Stimulated activated CD4-positive, alpha-beta T cell treated with anti-CD3 and anti-CD28 coated beads, Interleukin-2, amount 100 ng/mL, for 48 hours (primary cell): ENCODE measurements at places on chromosomes 5 and 9.

DNA sequence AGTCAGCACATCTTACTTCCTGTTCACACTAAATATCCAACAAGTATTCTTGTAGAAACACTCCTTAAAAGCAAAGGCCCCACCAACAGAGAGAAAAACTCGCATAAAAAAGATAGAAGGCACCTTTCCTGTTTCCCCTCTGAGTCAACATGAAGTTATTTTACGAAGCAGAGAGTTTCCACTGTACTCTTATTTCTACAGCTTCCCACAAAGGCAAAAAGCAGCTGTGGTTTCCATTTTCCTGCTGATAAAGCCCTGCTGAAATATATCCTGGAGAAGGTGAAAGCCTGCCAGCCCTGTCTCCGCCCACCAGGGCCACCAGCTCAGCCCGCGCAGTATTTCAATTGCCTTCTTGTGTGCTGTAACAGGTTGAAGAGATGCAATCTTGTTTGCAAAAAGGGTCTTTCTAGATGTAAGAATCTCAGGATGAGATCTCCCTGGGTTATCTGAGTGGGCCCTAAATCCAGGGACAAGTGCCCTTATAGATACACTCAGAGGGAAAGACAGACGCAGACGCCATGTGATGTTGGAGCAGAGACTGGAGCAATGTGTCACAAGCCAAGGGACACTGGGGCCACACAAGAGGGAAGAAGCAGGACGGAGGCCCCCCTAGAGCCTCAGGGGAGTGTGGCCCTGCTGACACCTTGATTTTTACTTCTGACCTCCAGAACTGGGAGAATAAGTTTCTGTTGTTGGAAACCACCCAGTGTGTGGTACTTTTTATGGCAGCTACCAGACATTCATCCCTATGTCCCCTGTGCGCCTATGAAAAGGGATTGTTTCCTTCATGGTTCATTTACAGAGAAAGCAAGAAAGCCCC lies 19.9 kb downstream of the SEMA4D start:
- no peak for DNase-seq

DNA sequence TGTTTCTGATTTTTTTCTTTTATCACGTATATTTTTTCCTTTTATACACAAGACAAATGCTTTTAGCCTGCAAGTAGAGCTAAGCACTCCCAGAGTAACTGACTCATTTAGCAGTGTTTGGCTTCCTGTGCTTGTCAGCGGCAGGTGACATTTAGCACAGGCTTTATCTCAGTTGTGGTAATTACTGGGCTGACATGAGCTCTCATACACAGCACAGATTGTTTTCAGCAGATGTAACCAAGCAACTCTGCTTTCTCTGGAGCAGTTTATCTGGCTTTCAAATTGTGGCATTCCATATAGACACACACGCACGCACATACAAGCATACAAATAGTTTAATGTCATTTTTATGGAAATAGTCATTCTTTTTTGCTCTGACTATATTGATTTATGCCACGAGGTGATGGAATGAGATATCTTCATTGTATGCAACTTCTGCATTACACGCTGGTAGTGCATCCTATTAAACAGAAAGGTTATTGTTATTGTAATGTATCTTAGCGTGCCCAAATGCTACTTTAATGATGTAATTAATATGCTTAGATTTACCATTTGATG lies 379.0 kb upstream of the GRAMD2B start:
- no peak for DNase-seq

GRCh38 chr5:8953016-8953415 lies 592.9 kb downstream of the SEMA5A start:
- no peak for DNase-seq

DNA sequence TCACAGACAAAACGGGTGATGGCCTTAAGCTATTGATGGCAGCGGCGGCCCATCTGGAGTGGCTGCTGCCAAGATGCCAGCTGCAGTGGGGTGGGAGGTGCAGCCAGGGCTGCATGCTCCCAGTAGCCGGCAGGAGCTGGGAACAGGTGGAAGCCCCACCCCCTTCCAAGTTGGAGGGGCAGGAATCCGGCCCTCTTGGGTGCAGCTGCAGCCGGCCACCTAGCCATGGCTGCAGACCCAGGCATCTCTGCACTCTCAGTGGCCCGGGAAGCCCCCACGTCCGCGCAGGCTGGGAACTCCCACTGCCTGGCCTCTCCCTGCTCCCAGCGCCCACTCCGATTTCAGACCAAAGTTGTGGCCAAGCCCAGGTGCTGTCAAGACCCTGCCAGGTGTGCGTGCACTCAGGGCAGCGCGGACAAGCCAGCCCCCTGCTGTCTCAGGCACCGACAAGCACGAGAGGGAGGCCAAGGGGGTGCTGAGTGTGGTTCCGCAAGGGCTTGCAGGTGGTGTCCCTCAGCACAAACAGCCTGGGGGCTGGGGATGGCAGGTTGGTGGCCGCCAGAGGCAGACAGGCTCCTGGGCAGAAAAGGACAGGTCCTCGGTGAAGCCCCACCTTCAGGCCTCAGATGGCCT lies 115.1 kb upstream of the TSLP start:
- no peak for DNase-seq

DNA sequence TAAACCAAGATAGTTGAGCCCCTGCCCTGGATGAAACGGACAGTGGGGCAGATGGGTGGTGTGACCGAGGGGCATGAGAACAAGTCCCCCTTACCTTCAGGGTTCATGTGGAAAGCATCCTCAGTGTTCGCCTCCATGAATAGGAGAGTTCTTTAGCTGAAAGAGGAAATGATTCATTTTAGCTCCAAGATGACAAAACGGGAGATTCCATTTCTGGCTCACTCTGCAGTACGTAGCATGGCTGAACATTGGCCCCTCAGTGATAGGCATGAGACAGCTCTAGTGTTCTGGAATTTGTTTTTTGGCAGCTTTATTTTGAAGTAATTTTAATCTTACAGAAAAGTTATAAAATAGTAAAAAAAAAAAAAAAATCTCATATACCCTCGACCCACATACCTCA lies 70.2 kb upstream of the AGXT2 start:
- DNase-seq: no peak

DNA sequence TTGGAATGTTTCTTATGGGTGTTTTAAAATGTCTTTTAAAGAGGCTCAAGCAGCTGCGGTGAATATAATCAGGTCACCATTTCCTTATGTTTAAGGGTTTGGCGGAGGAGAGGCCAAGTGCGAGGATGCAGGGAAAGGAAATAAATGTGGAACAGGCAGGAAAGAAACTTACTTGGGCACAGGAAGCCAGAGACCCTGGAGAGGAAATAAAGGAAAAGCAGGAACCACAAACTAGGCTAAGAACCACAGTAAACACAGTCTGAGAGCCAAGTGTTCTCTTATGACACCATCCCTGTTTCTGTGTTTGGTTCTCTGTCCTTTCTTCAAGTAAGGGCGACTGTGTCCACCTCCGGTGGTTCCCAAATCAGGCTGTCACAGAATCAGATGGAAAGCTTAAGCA lies 166.5 kb downstream of the C9orf152 start:
- no peak for DNase-seq

DNA sequence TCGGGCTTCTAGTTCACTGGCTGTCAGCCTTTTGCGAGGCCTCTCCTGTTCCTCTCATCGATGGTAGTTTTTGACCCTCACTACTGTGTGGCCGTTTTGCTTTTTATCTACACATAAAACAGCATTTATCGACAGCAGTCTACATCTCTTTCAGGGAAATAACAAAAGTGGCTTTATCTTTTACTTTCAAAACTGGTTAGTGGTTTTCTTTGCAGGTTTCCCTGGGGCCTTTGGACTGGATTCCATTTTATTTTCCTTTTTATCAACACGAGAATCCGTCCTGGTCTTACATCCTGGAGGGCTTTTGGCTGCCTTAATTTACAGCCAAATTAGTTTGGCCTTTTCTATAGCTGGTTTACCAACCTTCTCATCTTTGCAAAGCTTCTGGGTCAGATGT lies 793 bp upstream of the PKD2L2 start:
- no peak for DNase-seq

GRCh38 chr5:109253262-109253661 lies 156.5 kb downstream of the PJA2 start:
- DNase-seq: no peak

- DNase-seq: no peak
Observed at GRCh38 chr5:140713562-140714094, 13.4 kb downstream of the ZMAT2 start.

GRCh38 chr5:16791036-16791705 lies 144.9 kb downstream of the MYO10 start:
- DNase-seq: peak; percentile 21

GRCh38 chr9:69578026-69578425 lies 94.1 kb downstream of the APBA1 start:
- DNase-seq: no peak

GRCh38 chr9:79621916-79622575 lies 50.3 kb downstream of the TLE4 start:
- DNase-seq: no peak

- DNase-seq: no peak
Observed at GRCh38 chr9:74496406-74496805, 729 bp upstream of the RORB start.

DNA sequence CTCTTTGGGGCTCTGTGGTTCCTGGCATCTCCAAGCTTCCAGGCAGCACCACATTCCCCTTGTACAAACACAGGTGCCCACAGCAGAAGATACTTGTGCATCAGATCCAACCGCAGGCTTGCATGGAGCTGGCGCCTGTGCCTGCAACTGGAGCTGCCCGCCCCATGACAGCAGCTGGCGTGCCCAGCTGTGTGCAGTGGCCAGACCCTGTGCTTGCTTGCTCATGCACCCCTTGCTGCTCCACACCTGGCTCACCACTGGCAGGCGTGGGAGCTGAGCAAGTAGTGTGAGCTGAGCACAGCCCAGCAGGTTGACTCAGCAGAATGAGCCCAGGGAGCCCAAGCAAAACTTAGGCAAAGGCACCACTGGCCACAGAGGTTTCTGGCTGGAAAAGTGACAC lies 84.4 kb upstream of the STARD4 start:
- DNase-seq: no peak

GRCh38 chr9:131950487-131950886 lies 129.2 kb downstream of the MED27 start:
- DNase-seq: no peak

- no peak for DNase-seq
Observed at GRCh38 chr9:112380102-112380824, at the start of gene HSDL2. Gene HSDL2, plus strand, starts transcription at chr9:112380108. Its CDS starts 56 bp downstream, at chr9:112380164.

DNA sequence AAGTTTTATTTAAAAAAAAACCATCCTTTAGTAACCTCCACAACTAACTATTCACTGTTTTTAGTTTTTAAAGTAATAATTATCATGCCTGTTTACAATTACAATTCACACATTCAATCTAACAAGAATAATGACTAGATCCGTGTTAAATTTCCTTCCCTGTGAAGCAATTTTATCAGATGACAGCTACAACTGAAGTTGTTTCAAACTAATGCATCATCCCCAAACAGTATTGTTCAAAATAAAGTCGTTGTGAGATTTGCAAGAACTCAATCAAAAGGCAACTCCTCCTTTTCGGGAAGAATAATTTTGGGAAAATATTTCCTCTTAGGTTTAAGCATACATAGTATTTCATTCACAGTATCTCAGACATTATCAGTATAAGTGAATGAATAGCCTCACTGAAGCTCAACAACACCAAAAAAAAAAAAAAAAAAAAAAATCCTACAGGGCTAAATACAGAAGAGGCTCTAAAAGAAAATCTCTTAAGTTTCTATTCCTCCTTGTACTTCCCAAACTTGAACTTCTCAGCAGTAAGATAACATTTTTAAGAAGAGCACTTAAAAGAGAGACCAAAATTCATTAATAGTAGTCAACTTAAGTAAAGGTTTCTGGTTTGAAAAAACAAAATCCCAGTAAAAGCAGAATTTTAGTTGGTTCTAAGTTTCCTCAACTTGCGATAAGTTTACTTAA lies 9.4 kb downstream of the C9orf72 start:
- no peak for DNase-seq

DNA sequence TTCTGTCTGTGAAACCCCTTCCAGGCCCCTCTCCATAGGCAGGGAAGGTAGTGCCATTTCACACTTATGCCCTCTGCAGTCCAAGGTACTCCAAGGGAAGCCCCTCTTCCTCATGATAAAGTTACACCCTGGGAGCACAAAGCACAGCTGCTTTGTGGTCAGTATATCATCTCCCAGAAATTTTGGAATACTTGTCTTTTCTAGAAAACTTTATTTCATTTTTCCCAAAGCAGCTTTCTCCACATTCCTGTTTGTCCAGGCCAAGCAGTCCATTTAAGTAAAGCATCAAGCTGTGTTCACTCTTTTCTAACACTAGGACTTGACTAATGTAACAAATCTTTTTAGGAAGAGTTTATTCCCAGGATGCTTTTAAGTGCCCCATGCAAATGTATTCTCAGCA lies 371.8 kb upstream of the RGMB start:
- DNase-seq: no peak

DNA sequence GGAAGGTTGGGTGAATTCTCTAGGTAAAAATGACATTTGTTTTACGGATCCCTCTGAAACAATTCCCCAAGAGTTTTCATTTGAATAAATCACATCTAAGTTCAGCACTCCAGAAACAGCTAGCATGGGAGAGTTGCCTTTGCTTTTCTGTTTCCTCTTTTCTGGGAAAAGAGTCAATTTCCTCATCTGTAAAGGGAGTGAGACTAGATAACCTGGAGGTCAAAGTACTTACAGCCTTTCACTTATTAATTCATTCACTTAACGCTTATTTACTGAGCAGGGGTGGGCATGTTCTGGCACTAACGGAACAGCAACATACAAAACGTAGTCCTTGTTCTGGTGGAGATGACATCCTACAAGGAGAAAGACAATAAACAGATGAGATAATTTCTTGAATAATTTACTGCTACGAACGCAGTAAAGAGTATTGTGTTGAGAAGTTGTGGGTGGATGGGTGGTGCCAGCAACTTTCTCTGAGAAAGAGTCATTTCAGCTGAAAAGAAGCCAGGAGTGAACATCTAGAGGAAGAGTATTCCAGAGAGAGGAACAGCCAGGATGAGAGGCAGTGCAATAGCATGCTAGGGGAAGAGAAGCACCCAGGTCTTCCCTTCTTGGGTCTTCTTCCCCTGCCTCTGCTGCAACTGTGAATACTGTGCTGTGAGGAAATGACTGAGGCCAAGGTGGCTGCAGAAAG lies 335.6 kb downstream of the ZSWIM6 start:
- DNase-seq: no peak

- no peak for DNase-seq
Observed at GRCh38 chr5:135377751-135378680, 21.0 kb downstream of the MACROH2A1 start.
